ENCODE measurements at places on chromosomes 2 and 18.

DNA sequence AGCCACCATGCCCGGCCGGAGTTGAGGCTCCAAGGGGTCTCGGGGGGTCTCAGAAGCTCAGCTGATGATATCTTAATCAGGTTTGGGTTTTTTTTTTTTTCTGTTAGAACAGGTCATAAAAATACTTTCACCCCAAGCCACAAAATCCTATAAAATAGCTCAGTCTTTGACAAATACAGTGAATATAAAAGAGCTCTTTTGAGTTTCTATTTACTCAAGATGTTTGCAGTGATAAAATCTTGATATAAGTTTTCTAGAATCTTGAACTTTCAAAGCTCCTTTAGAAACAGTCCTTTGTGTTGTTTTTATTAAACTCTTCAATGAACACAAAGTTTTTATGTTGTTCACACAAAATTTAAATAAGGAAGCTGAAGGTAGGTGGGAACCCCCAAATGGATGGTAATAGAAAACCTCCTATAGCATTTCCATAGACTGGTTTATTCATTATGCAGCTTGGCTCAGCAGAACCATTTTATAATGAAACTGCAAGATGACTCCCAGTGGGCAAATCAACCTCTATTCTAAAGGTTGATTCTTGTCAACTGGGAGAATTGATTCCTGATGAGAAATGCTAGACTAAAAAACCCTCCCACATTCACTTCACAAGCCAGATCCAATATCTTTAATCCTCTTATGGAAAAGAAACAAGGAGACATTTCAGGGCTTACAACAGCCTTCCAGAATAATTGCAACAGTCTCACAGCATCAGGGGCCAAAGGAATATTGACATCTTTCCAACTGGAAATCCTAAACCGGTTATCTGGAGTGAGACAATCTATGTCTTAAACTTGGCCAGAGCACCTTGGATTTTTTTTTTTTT, 13.6 kb upstream of the NARS1 start:
- DNase-seq, result no peak

GRCh38 chr2:62660582-62661262, 44.8 kb upstream of the EHBP1 start:
- DNase-seq, result no peak

- DNase-seq, result no peak
Measured at GRCh38 chr2:2520401-2520811, 189.3 kb upstream of the MYT1L start.

DNA sequence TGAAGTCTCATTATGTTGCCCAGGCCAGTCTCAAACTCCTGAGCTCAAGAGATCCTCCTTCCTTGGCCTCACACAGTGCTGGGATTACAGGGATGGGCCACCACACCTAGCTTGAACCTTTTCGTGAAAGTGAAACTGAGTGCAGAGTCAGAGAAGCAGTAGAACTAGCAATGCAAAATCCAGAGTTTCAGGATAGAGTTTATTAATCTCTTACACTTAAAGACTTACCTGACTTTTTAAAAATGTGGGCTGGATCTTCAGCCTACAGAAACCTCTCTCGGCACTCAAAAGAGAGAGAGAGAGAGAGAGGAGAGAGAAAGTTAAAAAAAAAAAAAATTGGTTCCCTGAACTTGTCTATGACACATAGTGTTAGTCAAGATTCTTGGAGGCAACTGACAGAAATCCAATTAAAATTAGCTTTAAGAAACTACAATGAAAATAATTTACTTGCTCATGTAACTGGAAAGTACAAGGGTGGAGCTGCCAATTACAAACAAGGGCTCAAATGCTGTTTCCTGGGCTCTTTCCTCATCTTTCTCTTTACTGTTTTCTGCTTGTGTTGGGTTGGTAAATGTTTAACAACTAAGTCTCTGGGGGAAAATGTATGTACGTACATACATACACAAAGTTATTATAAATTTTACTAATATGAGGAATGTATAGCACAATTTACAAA, 98.1 kb upstream of the CERS6 start:
- no peak for DNase-seq

DNA sequence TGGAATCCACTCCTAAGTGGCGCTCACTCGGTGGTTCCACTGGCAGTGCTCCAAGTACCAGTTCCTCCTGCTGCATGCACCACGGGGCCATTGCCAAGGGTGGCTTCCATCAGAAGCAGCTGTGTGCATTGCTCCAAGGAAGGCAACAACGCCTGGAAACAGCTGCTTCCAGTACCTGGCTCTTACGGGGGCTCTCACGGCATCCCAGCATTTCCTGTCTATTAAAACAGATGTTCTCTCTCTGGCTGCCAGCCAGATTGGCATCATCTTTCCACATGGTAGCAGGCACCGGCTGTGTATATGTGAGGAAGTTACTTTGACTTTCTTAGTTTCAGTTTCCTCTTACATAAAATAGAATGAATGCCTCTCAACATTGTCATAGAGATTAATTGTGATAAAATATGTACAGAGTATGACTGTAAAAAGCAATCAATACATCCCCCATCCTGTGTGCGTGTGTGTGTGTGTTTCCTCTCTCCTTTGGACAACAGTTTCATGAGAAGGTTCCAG, 84.9 kb downstream of the CMPK2 start:
- peak; percentile 99 for DNase-seq

GRCh38 chr2:46469116-46469515, 10.2 kb upstream of the TMEM247 start:
- no peak for DNase-seq
